Activated CD8-positive, alpha-beta memory T cell treated with anti-CD3 and anti-CD28 coated beads, Interleukin-2, amount 50 U/mL, for 4 hours (primary cell): ENCODE measurements at places on chromosomes 5 and 9.

DNA sequence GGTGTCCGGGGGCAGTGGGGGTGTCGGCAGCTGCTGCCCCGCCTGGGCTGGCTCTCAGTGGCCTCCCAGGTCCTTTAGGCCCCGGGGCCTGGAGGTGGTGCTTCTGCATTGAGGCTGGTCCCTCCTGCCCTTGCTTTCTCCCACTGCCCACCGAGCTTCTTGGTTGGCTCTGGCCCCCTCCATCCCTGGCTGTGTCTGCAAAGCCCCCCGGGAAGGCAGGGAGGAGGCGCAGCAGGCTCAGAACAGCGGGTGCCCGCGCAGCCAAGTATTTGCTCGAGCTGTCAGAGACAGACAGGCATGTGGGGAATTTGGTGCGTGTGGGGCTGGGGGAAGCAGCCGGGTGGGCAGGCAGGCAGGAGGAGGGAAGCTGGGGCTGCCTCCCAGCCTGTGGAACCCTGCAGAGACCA is 11.5 kb downstream of the CXXC5 start:
- no peak for DNase-seq

- DNase-seq: no peak
Observed at GRCh38 chr5:98813755-98814154, 40.3 kb downstream of the RGMB start.

DNA sequence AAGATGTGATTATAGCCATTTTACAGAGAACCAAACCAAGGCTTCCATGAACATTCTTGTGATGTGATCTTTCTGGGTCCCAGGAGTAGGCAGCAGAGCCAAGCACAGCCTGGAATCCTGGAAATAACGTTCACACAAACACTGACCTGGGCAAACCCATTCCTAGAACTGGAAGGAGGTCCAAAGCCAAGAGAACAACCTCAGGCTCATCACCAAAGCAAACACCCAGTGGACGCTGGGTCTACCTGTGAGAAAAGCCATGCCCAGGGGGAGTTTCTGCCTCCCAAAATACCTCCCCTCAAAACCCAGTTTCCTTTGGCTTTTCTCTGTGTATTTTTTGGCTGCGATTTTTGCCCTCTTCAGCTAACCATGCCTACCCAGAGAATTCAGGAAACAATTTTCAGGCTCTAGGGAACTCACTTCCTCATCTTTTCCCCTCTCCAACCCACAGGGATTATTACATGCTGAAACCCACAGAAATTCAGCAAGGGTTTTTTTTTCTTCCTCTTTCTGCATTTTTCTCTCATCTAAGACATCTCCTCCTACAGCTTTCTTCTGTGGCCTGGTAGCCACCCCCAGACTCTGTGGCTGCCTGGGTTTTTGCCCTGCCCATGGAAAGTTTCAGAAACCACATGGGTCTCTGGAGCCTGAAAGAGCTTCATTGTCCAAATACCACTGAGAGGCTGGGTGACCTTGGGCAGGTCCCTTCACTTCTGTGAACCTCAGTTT is 75.0 kb downstream of the TNC start:
- DNase-seq: no peak

DNA sequence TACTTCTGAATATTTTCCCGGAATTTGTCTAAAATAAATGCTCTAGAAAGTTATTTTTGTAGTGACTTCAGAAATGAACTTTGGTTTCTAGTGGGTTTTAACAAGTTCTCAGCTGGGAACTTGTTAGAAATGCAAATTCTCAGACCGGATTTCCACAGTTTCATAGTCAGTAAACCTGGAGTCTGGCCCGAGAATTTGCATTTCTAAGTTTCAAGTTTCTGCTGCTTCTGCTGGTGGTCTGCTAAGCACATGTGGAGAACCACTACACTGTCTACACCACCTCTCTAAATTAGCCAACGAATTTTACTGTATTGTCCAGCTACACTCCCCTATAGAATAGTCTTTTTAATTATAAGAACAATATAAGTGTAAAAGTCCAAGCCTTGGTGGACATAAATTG is 208.0 kb downstream of the CHSY3 start:
- DNase-seq: no peak

DNA sequence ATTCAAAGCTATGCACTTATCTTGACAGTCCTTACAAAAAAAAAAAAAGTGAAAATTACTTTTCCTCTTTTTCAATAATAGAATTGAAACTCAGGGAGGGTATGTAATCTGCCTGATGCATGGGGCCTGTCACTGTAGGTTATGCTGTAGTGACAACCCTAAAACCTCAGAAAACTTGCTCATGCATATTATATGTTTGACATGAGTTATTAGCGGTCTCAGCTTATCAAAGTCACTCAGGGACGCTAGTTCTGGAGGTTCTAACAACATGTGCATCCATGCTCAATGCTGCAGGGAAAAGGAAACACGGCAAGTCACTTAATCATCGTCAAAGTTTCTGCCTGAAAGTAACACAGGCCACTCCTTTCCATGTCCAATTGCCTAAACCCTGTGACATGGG is 78.4 kb upstream of the TMEM252 start:
- DNase-seq: no peak

- DNase-seq: no peak
Observed at GRCh38 chr9:88974641-88975040, 16.6 kb upstream of the S1PR3 start.

GRCh38 chr9:7375013-7375511 is 424.5 kb downstream of the DMAC1 start:
- no peak for DNase-seq

DNA sequence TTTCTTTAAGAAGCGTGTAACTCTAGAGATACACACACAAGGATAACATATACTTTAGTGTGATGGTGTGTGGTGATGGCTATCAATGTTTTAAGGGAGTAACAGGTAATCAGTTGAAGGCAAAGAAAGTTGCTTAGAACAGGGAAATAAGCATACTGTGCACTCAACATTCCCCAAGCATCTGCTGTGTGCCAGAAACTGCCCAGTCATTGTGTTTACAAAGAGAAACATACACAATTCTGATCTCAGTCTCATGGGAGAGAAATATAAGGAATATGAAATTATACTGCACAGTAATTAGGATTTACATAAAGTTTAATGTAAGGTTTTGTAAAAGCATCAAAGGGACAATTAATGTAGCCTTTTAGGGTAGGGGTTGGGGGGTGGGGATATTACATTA is 224.1 kb upstream of the TYRP1 start:
- DNase-seq: no peak

DNA sequence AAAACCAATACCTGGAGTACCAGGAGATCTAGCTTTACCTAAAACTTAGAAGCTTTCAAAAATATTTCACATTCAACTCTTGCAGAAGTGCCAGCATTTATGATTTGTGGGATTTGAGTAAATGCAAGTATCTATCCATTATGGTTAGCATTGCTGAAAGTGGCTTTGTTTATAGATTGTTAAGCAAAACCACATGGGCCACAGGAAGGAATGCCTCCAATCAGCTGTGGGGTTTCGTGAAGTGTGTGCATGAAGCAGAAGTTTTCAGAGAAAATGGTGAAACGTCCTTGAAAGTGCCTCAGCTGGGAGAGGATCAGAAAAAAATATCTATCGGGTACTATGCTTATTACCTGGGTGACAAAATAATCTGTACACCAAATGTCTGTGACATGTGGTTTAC is 4.2 kb downstream of the LECT2 start:
- DNase-seq: no peak

DNA sequence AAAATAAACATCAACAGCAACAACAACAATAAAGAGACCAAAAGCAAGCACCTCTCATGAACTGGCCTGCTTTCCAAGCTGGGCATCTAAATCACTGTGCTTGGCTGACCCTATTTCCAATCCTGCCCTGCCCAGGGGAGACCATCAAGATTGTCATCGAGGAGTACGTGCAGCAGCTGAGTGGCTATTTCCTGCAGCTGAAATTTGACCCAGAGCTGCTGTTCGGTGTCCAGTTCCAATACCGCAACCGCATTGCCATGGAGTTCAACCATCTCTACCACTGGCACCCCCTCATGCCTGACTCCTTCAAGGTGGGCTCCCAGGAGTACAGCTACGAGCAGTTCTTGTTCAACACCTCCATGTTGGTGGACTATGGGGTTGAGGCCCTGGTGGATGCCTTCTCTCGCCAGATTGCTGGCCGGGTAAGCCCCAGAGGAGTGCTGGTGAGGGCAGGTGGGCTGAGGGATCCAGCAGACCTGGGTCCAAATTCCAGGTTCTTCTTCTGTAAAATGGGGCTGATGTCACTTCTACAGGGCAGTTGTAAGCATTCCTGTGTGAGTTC is 15.6 kb downstream of the PTGS1 start:
- DNase-seq: no peak

DNA sequence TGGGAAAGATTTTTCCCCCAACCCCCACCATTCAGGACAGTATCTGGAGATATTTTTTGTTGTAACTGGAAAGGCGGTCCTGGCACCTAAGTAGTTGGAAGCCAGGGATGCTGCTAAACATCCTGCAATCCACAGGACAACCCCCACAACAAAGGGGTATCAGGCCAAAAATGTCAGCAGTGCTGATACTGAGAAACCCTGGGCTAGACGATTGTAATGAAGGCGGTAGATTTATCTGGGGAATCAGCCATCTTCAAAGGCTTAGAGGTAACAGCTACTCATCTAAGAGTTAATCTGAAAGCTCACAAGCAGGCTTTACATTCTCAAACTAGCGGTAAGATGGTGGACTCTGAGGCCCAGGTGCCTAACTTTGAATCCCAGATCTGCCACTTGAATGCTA is 59.0 kb upstream of the NMUR2 start:
- no peak for DNase-seq

GRCh38 chr9:114164191-114164794 is 9.0 kb downstream of the COL27A1 start:
- DNase-seq: no peak

DNA sequence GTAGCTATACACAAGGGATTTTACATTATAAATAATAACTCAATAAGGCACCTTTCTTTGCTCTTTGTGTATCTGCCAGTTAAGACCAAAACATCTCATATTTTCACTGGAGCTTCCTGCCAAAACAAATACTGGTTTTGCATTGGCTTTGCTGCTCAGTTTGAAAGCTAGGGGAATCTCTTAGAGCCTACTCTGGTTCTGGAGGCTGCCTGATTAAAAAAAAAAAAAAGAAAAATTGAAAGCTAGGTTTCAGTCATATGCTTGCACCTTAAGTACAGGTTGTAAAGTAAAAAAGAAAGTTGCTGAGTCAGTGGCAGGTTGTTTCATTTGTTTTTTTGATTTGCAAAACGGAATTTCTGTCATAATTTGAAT is 2.3 kb downstream of the DENND4C start:
- no peak for DNase-seq

DNA sequence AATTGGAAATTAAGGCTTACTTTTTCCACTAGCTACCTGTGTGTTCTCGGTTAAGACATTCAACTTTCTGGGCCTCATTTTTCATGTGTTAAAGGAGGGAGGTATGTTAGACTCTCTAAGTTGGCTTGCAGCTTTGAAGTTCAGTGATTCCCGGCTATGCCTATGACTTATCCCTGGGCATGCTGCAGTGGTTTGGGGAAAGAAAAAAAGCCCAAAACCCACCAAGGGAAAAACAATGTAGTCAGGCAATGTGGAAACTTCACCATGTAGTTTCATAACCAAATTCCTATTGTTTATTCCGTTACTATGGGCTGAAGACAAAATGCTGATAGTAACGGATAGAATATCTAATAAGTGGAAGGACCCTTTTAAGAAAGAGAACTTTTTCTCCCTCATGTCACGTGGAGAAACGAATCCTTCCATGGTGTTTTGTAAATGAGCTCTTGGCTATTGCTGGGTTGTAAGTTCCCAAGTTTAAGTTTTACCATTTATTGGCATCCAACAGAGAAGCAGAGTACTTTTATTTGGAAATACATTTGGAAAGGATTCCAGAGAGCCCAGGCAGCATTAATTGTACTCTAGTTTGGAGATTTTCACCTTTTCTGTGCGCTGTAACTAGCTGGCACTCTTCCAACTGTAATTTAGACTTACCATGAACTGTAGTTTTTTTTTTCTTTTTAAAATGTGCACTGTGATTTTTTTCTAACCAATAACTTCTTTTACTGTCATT is 84.9 kb upstream of the MPDZ start:
- no peak for DNase-seq

DNA sequence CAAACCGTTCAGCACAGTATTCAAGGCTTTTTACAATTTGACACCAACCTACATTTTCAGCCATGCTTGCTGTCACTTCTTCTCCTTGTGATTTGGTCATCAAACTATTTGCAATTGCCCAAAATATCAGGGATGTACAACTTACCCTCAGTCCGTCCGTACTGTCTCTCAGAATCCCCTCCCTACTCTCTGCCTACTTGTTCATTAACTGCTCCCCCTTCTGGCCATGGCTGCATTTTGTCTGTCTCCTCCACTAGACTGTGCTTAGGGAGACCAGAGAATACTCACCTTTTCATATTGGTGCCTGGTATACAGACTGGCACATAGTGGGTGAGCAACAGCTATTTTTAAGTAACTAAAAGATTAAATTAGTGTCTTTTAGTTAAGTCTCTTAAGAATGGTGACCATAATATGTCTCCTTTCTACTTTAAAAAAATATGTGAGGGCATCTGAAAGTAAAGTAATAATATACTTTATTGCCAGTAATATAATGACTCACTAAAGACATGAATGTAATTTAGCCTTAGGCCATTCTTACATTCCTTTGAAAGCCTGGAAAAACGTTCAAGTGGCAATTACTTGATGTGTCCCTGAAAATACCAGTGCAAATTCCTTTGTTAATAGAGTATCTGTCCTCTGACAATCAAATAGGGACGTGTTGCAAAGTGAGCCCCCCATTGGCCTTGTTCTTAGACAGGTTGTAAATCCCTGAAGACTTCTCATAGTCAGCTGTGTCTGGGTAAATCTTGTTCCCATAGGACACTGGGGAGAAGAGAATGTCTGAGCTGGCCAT is 27.8 kb downstream of the PRLR start:
- DNase-seq: peak; percentile 16

DNA sequence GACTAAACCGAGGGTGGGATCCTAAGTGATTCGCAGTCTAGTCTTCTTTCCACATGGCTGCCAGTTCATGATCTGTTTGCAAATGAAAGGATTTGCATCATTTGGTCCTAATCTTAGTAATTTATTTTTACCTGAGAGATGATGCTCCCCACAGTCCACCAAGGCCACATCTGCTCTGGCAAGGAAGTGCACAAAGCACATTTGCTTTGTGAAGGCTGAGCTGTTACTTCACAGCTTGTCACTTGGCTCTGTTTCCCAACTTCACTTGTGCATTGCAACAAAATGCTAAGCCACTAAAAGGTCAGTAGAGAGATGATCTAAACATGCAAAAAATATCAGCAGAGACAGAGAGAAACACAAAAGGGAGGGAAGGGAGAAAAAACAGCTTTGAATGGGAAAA is 128.5 kb upstream of the VLDLR start:
- DNase-seq: no peak

DNA sequence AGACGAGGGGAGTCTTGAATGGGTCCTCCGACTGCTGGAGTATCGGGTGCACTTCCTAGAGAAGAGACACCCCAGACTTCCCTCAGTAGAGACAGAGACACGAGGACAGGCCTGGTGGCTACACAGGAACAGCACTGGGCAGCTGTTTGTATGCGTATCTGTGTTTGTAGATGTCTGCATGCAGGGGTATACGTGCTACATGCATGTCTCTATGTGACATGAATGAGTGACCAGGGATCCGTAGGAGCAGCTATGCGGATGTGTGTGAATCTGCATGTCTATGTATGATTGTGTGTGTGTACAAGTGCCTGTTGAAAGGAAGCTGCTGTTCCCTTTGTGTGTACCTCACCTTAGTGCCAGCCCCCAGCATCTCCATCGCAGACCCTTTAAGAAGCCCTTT is 31.2 kb downstream of the CNTFR start:
- no peak for DNase-seq

GRCh38 chr5:107467137-107467932 is 203.4 kb downstream of the EFNA5 start:
- no peak for DNase-seq

GRCh38 chr9:91485006-91485405 is 61.4 kb upstream of the NFIL3 start:
- no peak for DNase-seq
